Fibroblast of mammary gland (primary cell): ENCODE measurements at places on chromosomes 3 and 15.

- DNase-seq: no peak
Measured at GRCh38 chr3:195698647-195699387, 22.0 kb upstream of the MUC20 start.

GRCh38 chr3:158097593-158098308 is 8.5 kb downstream of the SHOX2 start:
- DNase-seq: no peak

DNA sequence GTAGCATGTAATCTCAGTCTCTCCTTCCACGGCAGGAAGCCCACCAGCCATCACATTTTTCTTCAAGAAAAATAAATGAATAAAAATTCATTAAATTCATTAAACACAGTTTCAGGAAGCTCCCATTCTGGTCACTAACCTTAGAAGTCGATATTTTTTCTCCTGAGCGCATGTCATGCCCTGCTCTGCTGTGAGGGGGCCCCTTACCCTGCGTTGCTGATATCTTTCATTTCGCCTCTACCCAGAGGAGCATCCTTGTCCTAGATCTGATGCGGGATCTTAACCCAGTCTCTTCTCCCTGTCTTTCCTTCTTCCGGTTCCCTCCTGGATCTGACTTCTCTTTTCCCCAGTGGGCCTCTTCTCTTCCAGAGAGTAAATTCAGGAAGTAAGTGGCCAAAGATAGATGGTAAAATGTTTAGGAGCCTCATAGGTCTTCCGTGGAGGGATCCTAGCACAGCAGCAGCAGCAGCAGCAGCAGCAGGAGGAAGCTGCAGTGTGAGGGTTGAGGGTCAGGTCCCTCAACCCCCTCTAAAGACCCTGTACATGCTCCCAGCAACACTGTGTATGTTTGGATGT is 1.4 kb upstream of the ILDR1 start:
- no peak for DNase-seq

GRCh38 chr3:148815316-148816110 is 12.1 kb upstream of the CPB1 start:
- no peak for DNase-seq

- DNase-seq: peak; percentile 23
Measured at GRCh38 chr3:151871639-151872468, 1.6 kb upstream of the SUCNR1 start.

DNA sequence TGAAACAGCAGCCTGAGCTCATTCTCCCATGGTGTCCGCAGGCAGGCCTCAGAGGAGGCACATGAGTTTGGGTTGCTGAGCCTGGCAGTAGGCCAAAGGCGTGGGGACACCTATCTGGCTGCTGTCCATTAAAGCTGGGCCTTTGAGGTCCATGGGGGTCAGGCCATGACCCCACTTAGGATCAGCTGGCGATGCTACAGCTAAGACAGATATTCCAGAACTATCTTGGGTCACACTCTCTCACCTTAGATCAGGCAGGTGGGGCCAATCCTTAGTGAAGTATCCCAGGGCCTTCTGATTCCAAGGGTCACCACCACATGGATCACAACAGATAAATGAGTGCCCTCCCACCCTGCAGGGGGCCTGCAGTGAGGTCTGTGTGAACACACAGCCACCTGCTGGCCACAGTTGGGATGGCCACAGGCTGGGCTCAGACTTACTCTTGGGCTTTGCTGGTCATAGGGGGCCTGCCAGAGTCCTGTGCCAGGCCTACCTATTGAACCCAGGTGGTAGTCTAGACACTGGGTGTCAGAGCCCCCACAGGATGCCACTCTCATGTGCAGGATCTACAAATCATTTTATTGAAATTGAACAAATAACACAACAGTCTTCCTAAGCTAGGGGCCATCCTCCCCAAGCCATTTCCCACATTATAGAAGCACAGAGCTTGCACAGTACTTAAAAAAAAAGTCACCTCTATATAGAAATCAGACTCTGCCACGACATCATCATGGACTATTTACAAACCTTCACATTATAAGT is 2.0 kb upstream of the HYAL2 start:
- DNase-seq: peak; percentile 69

DNA sequence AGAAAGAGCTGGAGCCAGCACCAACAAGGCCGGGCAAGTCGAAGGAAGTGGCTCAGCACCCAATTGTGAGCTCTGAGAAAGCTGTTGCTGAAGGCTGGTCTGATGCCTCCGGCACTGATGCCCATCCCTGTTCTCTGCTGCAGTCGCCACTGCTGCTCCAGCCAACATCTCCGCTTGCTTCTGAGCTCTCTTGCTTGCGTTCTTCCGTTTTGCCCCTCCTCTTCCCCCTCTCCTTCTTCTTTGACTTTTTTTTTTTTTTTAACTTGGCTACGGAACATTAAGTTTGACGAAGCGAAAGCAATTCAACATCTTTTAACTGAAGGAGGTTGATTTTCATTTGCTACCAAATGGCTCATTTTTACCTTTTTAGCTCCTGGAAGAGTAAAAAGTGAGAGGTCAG is 442.9 kb downstream of the MCTP2 start:
- DNase-seq: peak; percentile 1

DNA sequence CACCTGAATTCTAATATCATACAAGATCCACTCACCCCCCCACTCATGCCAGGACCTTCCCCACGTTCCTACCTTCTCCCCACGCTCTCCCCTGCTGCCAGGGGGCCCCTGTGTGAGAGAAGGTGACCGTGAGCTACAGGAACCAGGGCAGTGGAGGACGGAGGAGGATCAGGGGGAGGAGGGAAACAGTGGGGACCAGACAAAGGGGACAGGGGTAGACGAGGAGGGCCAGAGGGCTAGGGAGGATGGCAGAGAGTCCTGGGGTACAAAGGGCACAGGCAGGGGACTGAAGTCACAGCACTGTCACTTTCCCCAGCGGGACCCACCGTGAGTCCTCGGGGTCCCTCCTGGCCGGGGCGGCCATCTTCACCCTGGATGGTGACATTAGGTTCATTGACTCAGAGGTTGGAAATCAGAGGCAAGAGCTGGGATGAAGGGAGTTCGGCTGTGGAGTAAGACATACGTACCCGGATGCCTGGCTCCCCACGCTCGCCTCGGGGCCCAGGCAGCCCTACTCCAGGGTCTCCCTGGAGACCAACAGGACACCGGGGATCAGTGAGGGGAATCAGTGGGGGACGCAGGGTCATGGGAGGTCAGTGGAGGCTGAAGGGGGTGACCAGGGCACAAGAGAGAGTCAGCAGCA is 6.3 kb upstream of the UCN2 start:
- DNase-seq: no peak

DNA sequence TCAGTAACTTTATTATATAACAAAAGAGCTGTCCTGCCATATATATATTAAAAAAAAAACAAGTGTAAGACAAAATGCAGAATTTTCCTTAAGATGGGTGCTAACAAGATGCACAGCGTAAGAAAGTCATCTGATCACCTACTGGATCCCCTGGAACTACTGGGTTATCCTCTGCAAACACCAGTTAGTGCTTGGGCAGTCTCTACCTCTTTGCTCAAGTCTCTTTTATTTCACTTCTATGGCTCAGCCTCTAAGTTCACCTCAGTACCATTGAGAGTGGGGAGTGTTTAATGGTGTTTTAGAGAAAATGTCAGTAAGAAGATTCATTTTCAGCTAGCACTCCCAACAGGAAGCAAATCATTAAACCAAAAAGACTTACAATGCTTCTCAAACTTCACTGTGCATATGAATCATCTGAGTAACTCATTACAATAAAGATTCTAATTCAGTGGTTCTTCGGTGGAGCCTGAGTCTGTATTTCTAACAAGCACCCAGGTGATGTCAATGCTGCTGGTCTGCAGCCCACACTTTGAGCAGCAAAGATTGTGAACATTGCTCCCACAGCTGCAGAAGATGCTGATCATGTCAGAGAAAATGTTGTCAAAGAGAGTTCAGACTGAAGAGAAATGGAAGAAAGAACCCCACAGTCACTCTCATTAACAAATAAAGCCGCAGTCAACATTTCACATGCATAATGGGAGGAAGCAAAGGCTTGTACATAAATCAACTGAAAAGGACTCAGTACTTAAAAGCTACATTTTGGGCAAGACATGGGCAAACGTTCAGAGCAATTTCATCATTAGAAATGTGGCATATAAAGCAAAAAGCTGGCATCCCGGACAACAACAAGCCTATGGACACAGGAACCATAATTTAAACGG is 227.1 kb upstream of the ATP11B start:
- no peak for DNase-seq

DNA sequence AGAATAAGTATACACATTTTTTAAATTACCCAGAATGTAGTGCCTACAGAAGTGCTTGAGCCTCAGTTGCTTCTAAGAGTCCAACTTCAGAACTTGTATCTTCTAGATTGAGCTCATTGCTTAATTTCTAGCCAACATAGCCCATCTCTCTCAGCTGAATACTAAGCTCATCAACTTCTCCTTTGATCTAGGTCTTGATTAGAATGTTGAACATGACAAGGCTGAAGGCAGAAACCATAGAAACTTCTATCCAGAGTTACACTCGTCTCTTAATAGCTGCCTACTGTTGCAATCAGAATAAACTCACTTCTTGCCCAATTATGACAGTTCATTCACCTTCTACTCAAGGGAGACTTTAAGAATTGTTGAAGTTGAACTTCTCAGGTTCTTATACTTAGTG is 327.3 kb upstream of the THBS1 start:
- no peak for DNase-seq

GRCh38 chr3:186383026-186383993 is 21.3 kb upstream of the DGKG start:
- DNase-seq: no peak

DNA sequence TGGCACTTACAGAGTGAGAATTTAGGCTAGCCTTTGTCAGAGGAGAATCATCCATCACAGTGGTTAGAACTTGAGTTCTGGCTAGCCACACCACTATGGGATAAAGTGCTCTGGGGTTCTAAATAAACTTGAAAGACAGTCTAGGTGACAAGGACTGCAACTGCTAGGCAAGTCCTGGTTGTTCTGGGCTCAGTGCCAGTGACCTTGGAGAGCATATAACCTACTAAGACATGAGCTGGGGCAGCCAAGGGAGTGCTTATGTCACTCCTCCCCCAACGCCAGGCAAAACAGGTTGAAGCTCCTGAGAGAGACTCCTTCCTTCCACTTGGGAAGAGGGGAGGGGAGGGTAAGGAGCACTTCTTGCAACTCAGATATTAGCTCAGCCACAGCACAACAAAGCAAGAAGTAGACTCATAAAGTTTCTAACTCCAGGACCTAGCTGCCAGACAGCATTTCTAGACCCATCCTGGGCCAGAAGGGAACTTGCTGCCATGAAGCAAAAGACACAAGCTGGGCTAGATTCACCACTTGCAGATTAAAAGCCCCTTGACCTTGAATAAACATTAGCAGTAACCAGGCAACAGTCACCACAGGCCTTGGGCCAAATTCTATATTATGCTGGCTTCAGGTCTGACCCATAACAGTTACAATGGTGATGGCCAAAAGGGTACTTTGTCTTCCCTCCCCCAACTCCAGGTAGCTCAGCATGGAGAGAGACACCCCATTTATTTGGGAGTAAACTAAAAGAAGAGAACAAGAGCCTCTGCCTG is 963.7 kb downstream of the PLOD2 start:
- DNase-seq: no peak

DNA sequence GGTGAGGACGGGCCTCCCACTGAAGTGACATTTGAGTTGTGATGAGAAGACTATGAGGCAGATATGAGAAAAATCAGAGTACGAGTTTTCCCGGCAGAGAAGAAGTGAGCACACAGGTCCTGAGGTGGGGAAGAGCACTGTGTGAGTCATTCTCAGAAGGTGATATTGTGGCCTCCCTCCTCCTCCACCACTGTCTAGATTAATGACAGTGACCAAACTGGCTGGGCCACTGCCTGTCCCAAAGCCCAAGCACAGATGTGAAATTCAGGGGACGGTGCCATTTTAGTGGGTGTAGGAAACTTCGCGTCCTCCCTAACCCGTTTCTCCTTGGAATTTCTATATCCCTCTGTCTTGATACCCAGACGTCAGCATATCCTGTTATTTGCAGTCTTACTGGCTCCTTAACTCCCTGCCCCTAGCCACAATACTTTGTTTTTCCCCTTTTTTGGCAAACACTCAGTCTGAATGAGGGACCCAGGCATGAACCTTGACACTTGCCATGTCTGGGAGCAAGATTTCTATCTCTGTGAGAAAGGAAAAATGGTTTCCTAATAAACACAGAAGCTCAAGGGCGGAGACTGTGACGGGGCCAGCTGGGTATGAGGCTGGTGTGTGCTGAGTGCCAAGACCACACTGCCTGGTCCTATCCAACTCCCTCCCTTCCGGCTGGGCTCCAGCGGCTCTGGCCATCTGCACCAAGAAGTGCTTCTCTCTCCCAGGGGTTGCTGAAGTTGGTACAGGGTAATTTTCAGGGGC is 15.2 kb downstream of the PRICKLE2 start:
- DNase-seq: peak; percentile 71

GRCh38 chr3:180072786-180073185 is 36.0 kb upstream of the PEX5L start:
- no peak for DNase-seq

- no peak for DNase-seq
Measured at GRCh38 chr15:20349774-20350498, 191.7 kb downstream of the GOLGA6L6 start.

DNA sequence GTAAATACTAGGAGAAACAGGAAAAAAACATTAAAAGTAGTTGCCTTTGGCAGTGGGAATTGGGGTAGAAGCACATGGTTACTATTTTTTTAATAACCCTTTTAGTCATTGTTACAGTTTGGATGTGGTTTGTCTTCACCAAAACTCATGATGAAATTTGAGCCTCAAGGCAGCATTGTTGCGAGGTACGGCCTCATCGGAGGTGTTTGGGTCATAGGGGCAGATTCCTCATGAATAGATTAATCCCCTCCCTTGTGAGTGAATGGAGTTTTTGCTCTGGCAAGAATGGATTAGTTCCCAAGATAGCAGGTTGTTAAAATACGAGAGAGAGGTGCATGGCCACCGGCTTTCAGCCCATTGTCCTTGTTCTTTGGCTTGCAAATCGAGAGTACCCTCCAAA is 92.6 kb downstream of the LEKR1 start:
- peak; percentile 10 for DNase-seq

- no peak for DNase-seq
Measured at GRCh38 chr15:90095521-90095959, 6.7 kb downstream of the IDH2 start.

DNA sequence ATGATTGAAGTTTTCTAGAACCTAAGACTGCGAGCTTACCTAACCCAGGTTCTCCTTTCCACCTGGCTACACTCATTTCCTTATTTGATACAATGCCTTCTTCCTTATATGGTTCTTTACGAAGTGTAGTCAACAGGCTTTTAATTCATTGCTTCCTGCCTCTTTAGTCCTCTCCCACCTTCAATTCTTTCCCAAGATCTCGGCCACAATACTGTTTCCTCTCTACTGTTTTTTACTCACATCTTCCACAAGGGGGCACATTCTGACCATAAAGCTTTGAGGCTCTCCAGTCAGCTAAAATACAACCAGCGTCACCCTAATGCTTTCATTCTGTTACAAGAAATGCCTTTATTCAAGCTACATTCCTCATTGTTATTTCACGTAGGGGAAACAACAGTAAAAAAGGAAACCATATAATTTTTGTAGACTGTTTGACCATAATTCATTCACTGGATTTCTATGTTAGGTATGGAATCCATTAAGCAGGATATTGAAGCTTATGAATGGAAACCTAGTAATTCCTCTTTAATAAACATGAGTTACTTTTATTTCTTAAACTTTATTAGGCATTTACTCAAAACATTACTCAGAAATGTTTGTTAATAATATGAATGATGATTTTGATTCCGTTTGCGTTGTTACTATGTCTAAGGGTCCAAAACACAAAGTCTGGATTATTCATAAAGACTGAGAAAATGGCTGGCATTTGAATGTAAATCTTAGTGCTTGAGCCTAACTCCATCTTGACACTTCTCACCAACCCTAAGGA is 29.5 kb upstream of the VEPH1 start:
- DNase-seq: peak; percentile 92
